ENCODE measurements at places on chromosomes 13 and 19. TPM values are rescaled to one million over a fixed set of nuclear protein-coding genes. Genes with fewer than 3 reads are reported as not detected.

The LMTK3 gene
- 4.6 TPM for total RNA-seq

The SNRNP70 gene
- total RNA-seq: 353 TPM

The VSTM1 gene
- 0.57 TPM for total RNA-seq

The ZNF441 gene
- total RNA-seq: not detected

The SMIM44 gene
- not detected for total RNA-seq

All from A549 treated with DMSO at 1 μM for 4 hours (cell line).